Esophagus muscularis mucosa (tissue), 4 donors: ENCODE measurements at places on chromosomes 3 and 15.

DNA sequence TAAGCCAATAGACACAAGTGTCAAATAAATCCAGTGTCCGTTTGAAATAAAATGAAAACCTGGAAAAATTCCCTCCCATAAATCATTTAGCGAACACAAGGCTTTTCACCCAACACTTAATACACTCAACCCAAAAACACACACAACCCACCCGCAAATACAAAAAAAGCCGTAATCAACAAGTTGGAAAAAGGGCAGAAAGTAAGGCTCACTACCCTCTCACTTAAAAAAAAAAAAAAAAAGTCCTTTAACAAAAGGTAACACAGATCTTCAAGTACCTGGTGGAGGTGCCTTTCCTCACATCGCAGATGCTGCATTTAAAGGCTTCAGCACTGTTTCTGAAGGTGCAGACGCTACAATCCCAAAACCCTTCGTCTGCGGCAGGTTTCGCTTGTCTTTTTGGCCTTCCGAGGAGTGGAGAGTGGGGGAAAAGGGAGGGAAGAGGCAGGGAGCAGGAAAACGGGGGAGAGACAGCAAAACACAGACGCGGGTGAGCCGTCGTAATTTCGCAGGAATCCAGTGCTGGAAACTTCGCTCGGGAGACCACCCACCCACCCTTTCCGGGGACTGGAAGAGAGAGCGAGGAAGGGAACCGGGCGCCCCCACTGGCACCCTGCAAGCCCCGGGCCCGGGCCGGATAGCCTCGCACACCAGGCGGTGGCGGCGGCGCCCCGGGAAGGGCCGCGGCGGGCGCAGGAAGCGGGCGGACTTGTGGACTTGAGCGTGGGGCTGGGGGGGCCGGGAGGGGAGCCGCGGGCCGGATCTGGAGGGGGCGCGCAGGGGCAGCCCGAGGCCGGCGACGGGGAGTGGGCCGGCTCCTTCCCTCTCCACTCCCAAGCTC lies 401.8 kb downstream of the SHQ1 start:
- no peak for DNase-seq

GRCh38 chr3:178655488-178655887 lies 119.3 kb downstream of the KCNMB2 start:
- no peak for DNase-seq

- no peak for DNase-seq
Measured at GRCh38 chr3:58179235-58180098, 31.3 kb downstream of the DNASE1L3 start.

- DNase-seq, result peak; percentile 81
Measured at GRCh38 chr3:139937674-139938279, 2.8 kb downstream of the CLSTN2 start.

- peak; percentile 75 for DNase-seq
Measured at GRCh38 chr15:33309602-33310276, 1.0 kb upstream of the RYR3 start.

- peak; percentile 92 for DNase-seq
Measured at GRCh38 chr15:76904461-76905012, 603 bp downstream of the SCAPER start.

GRCh38 chr3:160400702-160401150 lies 1.3 kb downstream of the SMC4 start:
- no peak for DNase-seq

GRCh38 chr15:68085052-68085451 lies 30.9 kb downstream of the PIAS1 start:
- DNase-seq, result no peak

DNA sequence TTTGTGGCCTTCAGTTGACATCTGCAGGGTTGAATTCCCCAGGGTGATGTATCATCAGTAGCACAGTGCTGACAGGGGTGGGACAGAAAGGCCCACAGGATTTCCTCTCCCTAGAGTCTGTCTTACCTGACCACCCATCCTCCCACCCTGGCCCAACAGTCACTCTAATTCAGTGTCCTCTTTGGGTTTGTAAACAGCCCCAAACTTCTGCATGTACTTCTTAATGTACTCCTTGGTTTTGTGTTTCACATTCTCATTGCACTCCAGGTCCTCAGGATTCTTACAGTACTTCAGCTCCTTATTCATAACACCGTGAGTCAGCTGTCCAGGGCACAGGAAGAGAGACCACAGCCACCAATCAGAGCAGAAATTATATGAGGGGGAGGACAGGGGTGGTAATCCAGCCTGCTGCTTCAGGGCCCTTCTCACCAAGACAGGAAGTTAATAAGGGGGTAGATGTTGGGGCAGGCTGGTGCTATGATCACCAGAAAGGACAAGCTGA lies 37.5 kb downstream of the NBEAL2 start:
- DNase-seq, result no peak

DNA sequence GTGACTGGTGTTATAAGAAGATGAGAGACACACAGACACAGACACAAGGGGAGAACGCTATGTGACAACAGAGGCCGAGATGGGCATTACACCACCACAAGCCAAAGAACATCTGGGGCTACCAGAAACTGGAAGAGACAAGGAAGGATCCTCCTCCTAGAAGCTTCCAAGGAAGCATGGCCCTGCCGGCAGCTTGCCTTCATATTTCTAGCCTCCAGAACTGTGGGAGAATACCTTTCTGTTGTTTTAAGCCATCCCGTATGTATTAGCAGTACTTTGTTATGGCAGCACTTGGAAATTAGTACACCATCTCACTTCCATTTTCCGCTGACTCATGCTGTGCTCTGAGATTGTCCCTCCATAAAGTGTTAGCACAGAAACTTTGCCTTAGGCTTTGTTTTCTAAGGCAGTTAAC lies 38.7 kb upstream of the CA12 start:
- DNase-seq, result no peak

DNA sequence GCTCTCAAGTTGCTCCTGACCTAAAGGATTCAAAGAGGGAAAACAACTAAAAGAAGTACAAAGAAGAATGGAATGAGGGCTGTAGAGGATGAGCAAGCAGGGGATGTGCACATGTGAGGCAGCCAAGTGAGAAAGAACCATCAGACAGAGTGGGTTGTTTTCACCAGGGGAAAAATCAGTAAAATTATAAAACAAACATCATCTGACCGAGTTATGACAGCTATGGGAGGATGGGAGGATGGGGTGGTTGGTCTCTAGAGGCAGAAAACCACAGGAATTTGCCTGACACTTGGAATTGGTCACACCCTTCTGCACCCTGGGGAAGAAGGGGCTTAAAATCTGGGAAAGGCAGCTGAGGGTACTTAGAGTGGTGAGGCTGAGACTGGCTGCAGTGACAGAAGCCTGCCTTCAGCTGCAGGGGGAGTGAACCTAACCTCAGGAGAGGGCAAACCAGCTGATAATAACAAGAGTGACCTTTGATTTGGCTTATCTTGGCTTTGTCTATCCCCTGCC lies 10.1 kb downstream of the ARHGAP31 start:
- peak; percentile 19 for DNase-seq

DNA sequence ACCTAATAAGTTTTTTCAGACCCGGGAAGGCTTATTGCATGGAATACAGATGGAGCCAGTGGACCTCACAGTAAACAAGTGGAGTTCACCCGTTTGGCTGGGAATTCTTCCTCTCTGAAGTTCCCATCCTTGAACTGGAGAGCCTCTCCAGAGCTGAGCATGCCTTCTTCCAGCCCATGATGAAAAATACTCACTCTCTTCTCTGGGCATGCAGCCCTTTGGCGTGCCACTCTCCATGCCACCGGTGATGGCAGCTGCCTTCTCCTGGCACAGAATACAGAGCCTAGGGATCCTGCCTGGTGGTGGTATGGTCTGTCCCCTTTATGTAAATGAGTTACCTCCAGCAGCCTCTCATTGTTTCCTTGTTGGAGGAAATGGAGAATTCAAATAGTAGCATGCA lies 150.8 kb downstream of the LEKR1 start:
- no peak for DNase-seq

GRCh38 chr3:57582474-57583168 lies 14.5 kb downstream of the ARF4 start:
- no peak for DNase-seq

DNA sequence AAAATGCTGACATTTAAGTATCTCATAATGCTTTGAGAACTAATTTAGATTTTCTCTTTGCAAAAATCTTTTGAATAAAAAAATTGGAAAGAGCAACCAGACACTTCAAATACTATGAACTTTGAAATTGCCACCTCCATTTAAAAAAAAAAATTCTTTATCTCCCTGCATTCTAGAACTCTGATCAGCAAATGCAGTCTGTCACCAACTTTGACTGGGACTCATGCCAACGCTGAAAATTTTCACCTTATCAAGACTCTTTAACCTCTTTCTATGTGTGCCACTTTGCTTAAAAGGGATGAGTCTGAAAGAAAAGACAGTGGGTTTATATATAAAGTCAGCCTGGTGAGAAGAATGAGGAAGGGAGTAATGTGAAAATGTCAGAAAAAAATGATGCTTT lies 191.2 kb upstream of the ARPP21 start:
- no peak for DNase-seq

GRCh38 chr3:130576375-130577266 lies 59.6 kb downstream of the COL6A6 start:
- DNase-seq, result no peak

DNA sequence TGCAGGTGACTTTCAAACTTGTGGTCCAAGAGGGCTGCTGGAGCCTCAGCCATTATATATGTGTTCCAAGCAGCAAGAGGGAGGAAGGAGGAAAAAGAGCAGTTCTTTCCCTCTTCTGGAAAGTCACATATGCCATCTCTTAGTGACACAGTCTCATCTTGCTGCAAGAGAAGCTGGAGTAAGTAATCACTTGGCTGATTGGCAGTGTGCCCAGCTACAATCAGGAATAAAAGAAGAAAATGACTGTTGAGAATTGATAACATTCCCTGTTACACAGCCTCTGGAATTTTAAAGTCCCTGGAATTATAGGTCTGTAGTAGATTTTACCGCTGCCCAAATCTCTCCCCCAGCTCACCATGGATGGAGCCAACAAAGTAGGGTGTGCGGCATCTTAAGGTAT lies 31.4 kb upstream of the LYZL4 start:
- no peak for DNase-seq

DNA sequence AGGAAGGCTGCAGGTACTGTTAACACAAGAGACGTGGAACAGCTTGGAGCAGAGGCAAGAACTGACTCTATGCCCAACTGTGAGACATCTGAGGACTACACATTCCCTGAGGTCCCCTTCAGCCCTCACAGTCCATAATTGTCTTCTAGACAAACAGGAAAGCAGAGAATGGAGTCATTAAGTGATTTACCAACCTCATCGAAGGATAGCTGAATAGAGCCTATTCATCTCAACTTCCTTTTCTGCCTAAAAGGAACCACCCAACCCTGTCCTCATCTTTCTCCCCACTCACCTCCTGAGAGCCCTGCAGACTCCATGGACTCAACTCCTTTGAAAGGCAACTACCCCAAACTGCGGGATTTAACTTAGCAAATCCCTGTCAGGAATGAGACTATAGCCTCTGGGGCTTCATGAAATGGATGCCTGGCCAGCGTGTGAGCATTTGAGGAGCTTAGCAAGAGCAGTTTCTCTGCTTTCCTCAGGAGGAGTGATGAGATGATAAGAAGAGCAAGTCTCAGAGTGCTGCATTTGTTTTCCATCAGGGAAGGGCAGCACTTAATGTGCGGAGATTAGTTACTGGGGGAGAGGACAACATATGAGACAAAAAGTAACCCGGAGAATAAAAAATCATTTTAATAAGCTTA lies 61.5 kb upstream of the FILIP1L start:
- DNase-seq, result no peak

GRCh38 chr15:62765916-62766315 lies 276.6 kb upstream of the TPM1 start:
- no peak for DNase-seq
